ENCODE measurements at places on chromosomes 5 and 9.

DNA sequence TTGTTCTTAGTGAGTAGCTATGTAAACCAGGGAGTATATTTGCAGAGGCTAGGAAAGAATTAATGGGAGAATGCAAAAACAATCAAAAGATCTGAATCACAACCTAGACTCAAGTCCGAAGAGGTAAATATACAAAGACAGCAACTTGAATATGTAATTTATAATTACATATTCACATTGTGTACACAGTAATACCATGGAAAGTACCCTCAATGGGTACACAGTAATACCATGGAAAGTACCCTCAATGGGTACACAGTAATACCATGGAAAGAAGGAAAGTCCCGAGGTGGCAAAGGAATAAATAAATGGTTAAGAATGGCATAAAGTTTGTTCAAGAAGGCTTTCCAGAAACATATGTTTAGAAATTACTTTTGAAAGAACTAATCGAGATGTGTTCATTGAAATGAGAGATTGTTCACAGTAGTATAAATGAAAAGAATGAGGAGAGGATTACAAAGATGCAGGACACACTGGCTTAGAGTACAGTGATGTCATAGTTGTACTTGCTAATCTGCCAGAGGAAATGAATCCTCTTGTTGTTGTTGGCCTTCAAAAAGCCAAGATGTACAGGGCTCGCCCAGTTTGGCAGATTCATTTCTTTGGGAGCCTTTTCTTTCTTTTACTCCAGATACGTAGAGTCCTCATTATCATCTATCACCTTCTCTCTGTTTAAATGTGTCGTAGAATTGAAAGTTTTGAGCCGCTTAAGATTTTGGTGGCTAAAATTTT, 116.0 kb downstream of the UNC13B start:
- DNase-seq, result no peak

- no peak for DNase-seq
Measured at GRCh38 chr5:132469380-132470009, 21.1 kb downstream of the IRF1 start.

- DNase-seq, result no peak
Measured at GRCh38 chr5:31889001-31889561, 250.2 kb downstream of the PDZD2 start.

DNA sequence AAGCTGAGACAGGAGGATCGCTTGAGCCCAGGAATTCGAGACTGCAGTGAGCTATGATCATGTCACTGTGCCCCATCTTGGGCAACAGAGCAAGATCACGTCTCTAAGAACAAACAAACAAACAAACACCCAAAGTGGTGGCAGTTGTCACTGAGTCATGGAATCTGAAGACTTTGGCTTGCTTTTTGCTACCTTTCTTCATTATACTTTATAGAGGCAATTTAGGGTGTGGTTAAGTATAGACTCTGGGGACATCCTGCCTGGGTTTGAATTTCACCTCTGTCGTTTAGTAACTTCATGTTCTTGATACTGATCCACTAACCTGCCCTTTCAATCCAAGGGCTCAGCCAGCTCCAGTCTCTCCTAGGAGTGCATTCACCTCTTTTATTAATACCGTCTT, 13.0 kb upstream of the HOMER1 start:
- DNase-seq, result no peak

GRCh38 chr5:126514131-126514557, 80.9 kb downstream of the ALDH7A1 start:
- no peak for DNase-seq

- no peak for DNase-seq
Measured at GRCh38 chr9:27437652-27438373, 86.3 kb upstream of the IFNK start.

DNA sequence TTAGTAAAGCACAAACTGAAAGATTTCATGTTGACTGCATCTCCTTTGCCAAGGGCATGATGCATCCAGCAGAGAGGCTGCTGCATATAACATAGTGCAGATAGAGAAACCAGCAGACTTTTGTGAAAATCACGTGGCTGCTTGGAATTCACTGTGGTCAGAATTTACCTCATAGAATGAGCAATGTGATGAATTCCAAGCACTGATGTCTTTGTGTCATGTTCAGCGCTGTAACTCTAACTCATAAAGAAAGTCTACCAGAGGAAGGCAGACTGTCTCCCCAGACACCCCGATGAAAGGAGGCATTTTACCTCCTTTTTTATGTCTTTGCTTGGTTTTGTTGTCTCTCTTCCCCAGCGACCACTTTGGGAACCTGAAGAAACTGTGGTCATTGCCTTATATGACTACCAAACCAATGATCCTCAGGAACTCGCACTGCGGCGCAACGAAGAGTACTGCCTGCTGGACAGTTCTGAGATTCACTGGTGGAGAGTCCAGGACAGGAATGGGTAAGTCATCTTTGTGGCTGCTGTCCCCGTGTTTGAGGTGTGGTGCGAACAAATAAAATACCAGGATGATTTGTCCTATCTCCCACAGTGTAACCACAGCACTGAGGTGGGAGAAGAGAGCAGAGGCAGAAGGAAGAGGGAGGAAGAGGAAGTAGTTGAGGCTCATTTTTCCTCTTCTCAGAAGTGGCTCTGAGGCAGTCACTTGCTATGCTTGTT, 42.0 kb downstream of the ITK start:
- peak; percentile 68 for DNase-seq

DNA sequence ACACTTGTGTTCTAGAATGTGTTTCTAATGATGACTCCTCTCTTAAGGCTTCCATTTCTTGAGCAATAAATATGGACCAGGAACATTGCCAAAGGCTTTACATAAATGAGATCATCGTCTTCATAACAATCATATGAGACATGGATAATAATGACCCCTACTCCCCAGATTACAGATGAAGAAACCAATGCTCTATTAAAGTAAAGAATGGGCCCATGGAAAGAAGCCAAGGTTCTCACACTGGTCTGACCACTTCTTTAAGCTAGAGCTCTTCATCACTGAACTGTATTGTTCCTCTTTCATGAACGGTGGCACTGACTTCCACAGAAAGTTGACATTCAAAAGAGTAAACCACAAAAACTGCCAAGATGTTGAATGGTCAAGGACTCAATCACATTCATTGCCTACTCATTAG, 65.3 kb downstream of the MARCHF3 start:
- DNase-seq, result no peak

DNA sequence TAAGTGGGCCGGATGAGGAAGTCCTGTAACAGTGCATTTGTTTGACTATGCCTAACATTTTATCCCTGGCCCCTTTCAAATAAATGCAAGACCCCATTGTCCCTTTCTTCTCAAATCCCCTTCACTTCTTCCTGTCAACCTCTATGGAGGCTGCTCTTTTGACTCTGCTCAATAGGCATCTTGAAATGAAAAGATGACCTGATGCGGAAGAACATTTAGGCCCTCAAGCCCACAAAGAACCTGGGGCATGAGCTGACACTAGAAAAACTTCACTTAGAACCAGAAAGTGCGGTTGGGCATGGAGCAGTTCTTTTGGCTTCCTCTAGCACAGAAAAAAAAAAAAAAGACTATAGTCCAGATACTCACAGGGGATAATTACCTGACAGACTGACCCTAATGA, 1434.7 kb upstream of the WWC1 start:
- DNase-seq, result no peak

DNA sequence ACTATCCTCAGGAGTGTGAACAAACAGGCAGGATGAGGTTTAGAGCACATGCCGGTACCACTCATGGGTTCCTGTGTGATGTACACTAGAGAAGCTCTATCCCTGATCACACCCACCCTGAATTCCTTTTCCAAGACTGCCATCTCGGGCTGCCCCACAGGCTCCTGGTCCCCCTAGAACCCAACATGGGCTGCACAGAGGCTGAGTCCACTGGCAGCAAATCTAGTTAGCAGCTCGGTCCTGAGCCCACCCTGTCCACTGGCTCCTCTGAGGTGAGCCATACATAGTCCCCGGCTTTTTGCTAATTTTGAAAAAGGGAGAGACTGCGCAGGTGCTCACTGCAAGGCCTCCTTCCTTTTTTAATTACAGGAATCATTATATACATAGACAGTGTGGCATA, 227.0 kb downstream of the FSTL4 start:
- no peak for DNase-seq

DNA sequence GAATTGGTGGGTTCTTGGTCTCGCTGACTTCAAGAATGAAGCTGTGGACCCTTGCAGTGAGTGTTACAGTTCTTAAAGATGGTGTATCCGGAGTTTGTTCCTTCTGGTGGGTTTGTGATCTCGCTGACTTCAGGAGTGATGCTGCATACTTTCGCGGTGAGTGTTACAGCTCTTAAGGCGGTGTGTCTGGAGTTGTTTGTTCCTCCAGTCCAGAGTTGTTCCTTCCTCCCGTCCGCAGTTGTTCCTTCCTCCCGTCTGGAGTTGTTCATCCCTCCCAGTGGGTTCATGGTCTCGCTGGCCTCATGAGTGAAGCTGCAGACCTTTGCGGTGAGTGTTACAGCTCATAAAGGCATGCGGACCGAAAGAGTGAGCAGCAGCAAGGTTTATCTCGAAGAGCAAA, 159.6 kb upstream of the ADAMTSL1 start:
- no peak for DNase-seq

DNA sequence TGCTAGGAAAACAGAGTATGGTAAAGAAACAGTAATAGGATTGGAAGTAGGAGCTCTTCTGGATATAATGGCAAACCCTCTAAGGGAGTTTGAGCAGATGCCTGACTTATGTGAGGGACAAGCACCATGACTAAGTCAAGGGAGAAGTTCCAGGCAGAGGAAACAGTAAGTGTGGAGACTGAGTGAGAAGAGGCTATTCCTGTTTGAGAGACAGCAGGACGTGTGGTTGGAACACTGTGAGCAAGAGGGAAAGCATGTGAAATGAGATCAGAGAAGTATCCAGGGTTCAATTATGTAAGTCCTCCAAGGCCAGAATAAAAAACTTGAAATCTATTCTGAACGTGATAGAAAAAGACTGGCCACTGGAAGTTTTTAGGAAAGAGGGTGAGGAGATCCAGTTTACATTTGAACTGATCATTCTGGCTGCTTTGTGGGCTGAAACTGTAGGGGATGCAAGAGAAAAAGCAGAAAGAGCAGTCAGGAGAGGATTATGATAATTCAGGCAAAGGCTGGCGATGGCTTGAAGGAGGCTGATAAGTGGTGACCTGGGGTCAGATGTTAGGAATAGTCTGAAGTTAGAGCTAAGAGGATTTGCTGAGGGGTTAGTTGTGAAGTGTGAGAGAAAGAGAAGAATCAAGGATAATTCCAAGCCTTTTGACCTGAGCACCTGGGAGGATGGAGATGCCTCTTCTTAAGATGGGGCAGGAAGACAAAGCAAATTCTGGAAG, 19.2 kb downstream of the DMAC1 start:
- DNase-seq, result no peak

GRCh38 chr9:111794835-111795556, at the start of gene SHOC1:
Gene SHOC1, minus strand, starts transcription at chr9:111794937. Its CDS starts 3,519 bp downstream, at chr9:111791418.
- DNase-seq, result no peak

DNA sequence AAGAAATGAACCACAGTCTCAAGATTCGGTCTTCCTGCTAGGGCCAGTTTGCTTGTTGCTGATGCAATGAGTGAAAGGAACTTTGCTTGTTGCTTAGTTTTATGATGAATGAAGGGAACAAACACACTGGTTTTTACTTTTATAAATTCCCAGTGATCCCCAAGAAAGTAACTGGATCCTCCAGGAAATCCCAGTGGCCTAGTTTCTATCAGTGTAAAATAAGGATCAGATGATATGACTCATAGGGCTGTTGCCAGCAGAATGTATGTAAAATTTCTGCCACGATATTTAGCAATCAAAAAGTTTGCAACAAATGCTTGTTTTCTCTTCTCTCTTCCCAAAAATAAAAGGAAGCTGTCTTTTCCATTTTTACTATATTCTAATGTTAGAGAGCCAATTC, 160.1 kb upstream of the CDKN2B start:
- no peak for DNase-seq

- DNase-seq, result no peak
Measured at GRCh38 chr5:11012295-11012694, 251.3 kb upstream of the DAP start.

- peak; percentile 46 for DNase-seq
Measured at GRCh38 chr5:142016556-142016955, 3.7 kb upstream of the GNPDA1 start.

- DNase-seq, result no peak
Measured at GRCh38 chr5:179222246-179223017, 122.8 kb downstream of the ADAMTS2 start.

DNA sequence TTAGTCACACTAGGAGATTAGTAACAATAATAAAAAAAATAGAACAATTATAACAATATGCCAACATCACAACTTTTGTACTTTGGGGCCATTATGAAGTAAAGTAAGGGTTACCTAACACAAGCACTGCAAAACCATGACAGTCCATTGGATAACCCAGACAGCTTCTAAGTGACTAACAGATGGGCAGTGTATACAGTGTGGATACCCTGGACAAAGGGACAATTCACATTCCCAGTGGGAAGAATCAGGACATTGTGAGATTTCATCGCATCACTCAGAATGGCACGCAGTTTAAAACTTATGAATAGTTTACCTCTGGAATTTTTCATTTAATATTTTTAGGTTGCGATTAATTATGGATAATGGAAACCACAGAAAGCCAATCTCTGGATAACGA, 45.6 kb upstream of the JADE2 start:
- DNase-seq, result no peak

DNA sequence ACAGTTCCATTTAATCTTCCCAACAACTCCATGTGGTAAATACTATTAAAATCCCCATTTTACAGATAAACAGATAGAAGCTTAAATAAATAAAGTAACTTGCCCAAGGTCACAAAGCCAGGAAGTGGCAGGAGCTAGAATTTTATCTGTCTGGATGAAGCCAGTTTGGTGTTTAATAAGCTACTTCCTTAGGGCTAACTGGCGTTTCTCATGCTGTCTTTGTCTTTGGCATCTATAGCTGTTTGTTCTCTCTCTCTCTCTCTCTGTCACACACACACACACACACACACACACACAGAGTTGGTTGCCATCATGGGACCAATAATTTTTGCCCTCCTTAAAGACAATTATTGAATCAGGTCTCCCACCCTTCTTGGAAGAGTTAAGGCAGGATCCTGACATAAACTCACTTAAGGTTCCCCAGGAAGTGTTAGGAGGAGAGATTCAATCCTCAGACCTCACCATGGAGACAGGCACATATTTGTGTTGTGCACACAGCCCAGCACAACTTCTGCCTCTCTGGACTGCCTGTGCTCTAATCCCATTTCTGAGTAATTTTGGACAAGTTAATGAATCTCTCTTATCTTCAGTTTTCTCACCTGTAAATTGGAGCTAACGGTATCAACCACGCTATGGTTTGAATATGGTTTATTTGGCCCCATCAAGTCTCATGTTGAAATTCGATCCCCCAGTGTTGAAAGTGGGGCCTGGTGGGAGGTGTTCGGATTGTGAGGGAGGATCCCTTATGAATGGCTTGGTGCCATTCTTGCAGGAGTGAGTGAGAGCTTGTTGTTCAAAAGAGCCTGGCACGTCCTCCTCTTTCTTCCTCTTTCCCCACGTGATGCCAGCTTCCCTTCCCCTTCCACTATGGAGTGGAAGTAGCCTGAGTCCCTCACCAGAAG, 8.3 kb upstream of the ADRA1B start:
- no peak for DNase-seq
